ENCODE measurements at places on chromosomes 3 and 15.

GRCh38 chr3:161409858-161410257 is 38.5 kb upstream of the SPTSSB start:
- no peak for DNase-seq

GRCh38 chr3:148262980-148263379 is 434.7 kb upstream of the AGTR1 start:
- no peak for DNase-seq

DNA sequence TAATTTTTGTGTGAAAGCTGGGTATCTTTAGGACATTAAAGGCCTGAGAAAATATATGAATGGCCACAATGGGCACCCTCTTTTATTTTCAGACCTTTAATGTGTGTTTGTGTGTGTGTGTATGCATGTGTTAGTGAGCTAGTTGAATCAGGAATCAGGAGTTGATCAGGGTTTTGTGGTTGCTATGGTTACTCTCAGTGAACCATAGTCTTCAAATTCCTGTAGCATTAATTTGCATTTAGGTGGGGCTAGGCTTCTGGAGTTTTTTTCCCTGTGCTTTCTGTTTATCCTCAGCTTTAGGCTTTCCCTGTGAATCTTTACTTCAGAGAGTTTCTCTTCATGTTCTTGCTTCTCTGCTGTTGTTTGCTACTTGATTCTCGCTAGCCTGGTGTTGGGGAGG is 122.0 kb upstream of the ONECUT1 start:
- DNase-seq: no peak

- no peak for DNase-seq
Observed at GRCh38 chr3:124491098-124491497, 239.2 kb upstream of the UMPS start.

DNA sequence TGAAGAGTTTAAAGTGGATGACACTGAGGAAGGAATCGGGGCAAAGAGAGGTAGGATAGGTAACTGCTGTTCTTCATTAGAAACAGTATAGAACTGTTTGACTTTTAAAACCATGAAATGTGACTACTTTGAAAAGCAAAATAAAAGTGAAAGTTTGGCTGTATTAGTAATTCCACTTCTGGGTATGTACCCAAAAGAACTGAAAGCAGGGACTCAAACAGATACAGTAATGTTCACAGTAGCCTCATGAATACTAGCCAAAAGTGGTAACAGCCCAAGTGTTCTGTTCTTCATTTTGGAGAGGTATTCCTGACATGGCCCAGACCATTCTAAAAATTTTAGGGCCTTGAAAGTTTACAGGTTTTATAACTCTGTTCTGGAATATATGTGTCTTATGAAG is 1055.4 kb downstream of the TBL1XR1 start:
- DNase-seq: no peak

DNA sequence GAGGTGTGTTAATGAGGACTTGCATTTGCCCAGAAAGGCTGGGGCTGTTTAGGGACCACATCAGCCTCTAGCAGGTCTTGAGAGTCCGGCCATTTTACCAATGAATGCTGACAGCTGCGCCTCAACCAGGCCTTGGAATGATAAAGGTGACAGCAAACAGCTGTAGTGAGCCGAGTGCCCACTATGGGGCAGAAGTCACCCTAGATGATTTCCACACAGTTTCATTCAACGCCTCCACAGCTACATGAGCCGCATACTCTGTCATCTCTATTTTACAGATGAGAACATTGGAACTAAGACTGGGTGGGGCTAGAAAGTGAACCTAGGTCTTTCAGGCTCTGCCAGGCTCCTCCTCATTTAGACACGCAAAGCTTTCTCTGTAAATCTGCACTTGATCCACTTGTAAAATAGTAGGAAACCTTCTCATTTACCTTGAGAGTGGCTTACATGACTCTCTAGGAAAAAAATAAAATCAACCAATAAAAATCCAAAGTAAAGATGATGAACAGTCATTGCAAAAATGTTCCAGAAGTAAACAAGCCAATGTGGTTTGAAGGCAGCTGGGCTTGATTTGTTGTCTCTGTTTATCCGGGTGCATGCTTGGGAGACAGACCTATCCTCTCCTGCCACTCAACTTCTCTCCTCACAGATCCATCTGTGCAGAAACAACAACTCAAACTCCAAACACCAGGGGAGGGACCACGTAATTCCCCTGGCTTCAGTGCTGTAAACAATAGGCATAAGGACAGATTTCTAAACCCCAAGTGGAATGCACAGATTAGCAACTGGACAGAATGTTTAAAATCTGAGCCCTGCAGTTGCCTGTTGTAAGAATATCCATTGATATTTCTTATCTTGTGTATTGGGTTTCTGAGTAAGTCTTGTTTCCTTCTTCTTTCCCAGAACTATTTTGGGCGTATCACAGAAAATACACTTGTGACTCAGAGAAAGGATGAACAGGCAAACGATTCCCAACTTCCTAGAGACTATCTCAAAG is 31.5 kb upstream of the LDHAL6B start:
- no peak for DNase-seq

GRCh38 chr3:142962520-142963233 is 797 bp downstream of the PAQR9 start:
- no peak for DNase-seq

GRCh38 chr3:19012846-19013245 is 135.5 kb upstream of the KCNH8 start:
- DNase-seq: no peak

DNA sequence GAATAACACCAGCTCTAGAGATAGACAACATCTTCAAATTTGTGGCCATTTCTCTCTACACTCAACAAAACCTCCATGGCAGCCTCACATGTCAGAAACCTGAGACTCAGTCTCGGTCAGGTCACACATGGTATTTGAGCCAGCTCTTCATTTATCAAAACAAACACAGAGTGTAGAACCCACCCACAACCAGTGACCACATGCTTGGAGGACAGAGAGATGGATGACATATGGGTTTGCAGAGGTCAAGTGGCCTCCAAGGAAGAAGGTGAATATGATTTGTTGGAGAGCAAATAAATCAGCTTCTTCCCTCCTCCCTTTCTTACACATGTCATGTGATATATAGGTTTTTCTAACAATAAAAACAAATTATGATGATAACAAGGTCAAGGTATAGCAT is 278.1 kb upstream of the LRTM1 start:
- DNase-seq: no peak

DNA sequence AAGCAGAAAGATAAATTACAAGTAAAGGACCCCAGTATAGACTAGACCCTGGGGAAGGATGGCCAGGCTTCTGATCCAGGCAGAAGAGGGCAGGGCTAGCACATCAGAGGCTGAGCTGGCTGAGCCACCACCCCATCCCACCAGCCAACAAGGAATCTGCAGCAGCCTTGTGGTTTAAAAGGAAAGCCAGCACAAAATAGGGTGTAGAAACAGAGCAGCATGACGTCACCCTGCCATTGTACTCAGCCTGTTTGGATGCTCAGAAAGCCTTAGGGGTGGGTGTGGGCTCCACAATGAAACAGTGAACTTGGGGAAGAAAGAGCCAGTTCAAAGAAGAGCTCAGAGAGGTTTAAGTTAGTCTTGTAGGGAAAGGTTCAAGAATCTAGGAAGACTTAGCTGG is 28.2 kb downstream of the DUOX1 start:
- DNase-seq: no peak

GRCh38 chr3:89472101-89472500 is 364.7 kb downstream of the EPHA3 start:
- no peak for DNase-seq

DNA sequence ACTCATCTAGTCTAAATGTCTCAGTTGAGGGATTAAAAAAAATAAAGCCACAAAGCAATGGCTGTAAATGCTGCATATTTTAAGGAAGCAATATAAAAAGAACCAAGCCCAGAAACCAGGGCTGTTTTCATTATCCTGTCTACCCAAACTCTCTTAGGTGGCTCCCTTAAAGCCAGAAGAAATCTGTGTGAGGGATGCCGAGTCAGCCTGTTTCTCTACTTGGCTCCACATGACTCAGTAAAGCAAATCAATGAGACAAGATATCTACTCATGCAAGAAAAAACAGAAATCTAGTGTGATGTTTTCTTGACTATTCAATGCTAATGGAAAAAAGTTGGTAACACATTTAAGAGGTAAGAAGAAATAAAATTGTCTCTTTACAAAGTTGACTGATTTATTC is 296.2 kb downstream of the ZBTB20 start:
- DNase-seq: no peak

GRCh38 chr3:55692957-55693558 is 206.0 kb upstream of the WNT5A start:
- no peak for DNase-seq

DNA sequence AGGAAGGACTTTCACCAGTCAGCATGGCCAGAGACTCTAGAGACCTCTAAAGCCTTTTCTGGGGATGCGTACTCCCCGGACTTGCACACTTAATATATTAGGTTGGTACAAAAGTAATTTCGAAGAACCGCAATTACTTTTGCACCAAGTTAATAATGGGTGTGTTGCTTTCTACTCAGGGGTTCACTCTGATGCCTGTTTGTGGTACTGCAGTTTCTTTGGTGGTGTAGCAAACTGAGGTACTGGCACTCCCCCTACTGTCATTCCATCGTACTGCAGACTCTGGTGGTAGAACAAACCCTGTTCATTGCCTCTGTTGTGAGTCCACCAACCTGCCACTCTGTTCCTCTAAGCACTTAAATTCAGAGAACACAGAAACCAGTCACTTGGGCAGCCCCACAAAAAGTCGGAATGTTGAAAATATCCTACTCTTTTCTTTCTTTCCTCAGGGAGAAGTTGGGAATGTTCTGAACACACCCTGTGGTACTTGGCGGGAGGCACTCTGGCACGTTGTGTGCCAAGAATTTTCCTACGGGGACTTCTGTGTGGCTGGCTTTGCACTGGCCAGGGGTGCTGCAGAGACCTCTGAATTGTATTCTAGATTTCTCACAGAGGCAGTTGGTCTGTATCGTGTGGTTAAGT is 46.3 kb downstream of the GABRG3 start:
- DNase-seq: no peak

DNA sequence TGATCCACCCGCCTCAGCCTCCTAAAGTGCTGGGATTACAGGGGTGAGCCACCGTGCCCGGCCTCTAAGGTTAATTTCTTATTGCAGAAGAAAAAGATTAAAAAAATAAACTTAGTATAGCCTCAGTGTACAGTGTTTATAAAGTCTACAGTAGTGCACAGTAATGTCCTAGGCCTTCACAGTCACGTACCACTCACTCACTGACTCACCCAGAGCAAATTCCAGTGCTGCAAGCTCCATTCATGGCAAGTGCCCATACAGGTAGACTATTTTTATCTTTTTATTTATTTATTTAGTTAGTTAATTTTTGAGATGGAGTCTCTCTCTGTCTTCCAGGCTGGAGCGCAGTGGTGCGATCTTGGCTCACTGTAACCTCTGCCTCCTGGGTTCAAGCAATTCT is 3.2 kb upstream of the FLNB start:
- DNase-seq: no peak

DNA sequence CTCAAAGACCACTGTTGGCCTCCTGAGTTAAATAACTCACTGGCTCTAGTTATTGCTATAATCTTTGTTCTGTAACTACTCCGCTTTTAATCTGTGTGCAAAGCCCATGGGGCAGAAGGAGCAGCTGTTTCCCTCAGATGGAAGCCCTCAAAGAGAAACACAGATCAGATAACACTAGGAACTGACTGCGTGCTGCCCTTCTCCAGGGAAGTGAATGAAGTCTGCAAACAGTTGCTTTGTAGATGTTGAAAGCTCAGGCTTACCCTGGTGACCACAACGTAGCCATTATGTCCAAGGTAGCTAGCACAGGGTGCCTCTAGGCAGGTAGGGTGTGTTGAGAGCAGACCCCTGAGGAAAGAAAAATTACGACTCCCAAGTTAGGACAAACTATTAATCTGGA is 152.3 kb upstream of the STAC start:
- no peak for DNase-seq

- DNase-seq: no peak
Observed at GRCh38 chr15:29322415-29322814, 52.8 kb upstream of the NSMCE3 start.

- no peak for DNase-seq
Observed at GRCh38 chr3:140198242-140198641, 263.3 kb downstream of the CLSTN2 start.
